ENCODE measurements at places on chromosomes 7 and 10.
A peak's percentile ranks its signal among the peaks of the same experiment; 100 is the strongest.

- peak; percentile 32 for DNase-seq
- no peaks in the 10 kb centered on the region for H3K36me3 ChIP-seq
- no peaks in the 10 kb centered on the region for H3K27me3 ChIP-seq
- peak overlapping the region; percentile 62 for H3K4me3 ChIP-seq
- peak overlapping the region; percentile 94 for H3K27ac ChIP-seq
Measured at GRCh38 chr10:35194906-35195305, 68.3 kb downstream of the CREM start.

- H3K4me1 ChIP-seq: no peaks in the 10 kb centered on the region
- DNase-seq: no peak
- no peaks in the 10 kb centered on the region for H3K36me3 ChIP-seq
Measured at GRCh38 chr7:91266689-91267090, 2.5 kb downstream of the FZD1 start.

DNA sequence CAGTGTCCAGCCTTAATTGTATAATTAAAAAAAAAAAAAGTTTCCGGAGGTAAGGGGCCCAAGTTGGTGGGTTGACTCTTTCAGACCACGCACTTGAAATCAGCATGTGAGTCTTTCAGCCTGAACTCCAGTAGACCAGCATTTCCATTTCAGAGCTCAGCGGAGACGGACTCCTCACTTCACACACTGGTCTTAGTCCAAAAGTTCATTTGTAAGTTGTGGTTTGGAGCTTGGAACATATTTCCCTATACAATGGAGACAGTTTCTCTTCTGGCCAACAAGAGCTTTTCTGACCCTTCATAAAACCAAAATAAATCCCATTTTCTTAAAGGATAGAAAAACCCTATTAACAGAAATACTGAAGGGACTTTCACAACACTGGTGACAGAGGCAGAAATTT is 41.0 kb downstream of the ATXN7L1 start:
- H3K27ac ChIP-seq: no peak overlapping the region
- H3K36me3 ChIP-seq: no peaks in the 10 kb centered on the region
- H3K4me1 ChIP-seq: peaks cover 2% of the 10 kb centered on the region
- H3K27me3 ChIP-seq: no peaks in the 10 kb centered on the region
- DNase-seq: no peak

- DNase-seq: no peak
- no peaks in the 10 kb centered on the region for H3K27me3 ChIP-seq
- no peaks in the 10 kb centered on the region for H3K4me1 ChIP-seq
- no peak overlapping the region for H3K4me3 ChIP-seq
- no peak overlapping the region for H3K27ac ChIP-seq
- no peaks in the 10 kb centered on the region for H3K36me3 ChIP-seq
Measured at GRCh38 chr7:40866601-40867000, 731.8 kb downstream of the SUGCT start.

GRCh38 chr7:158560386-158560785 is 27.2 kb downstream of the PTPRN2 start:
- peaks cover 3% of the 10 kb centered on the region for H3K27me3 ChIP-seq
- H3K4me1 ChIP-seq: no peaks in the 10 kb centered on the region
- no peak overlapping the region for H3K4me3 ChIP-seq
- no peaks in the 10 kb centered on the region for H3K36me3 ChIP-seq
- no peak overlapping the region for H3K27ac ChIP-seq

GRCh38 chr7:158816995-158817394 is 12.3 kb downstream of the ESYT2 start:
- no peak overlapping the region for H3K27ac ChIP-seq
- no peaks in the 10 kb centered on the region for H3K27me3 ChIP-seq
- H3K4me1 ChIP-seq: peaks cover 97% of the 10 kb centered on the region
- H3K36me3 ChIP-seq: no peaks in the 10 kb centered on the region
- DNase-seq: peak; percentile 41
- H3K4me3 ChIP-seq: peak overlapping the region; percentile 16

DNA sequence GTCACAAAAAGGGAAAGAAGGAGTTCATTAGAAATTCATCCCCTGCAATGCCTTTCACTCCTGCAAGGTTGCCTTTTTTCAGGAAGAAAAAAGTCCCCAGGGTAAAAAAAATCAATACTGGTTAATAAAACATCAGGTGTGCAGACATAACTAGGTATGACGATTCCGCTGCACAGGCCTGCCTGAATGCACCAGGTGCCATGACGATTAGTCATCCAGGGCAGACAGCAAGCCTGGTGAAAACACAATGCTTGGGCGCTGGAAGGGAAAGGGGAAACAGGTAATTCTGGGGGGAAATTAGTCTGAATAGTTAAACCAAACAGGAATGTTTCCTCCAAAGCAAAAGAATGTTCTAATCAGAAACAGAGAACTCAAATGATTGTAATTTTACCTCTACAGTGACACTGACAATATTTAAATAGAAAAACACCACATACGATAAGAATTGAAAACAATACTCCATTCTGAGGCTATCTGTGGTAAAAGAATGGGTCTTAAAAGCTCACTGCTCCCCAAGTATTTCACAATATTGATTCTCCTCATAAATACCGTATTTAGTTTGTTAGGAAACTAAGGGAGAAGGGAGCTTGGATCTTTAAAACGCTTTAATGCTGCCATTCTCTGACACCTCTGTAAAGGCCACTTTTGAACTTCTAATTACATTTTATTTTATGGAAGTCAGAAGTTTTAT is 45.2 kb downstream of the VPS41 start:
- no peak for DNase-seq

- no peaks in the 10 kb centered on the region for H3K4me1 ChIP-seq
- H3K36me3 ChIP-seq: no peaks in the 10 kb centered on the region
- no peak overlapping the region for H3K27ac ChIP-seq
- no peaks in the 10 kb centered on the region for H3K27me3 ChIP-seq
- no peak for DNase-seq
Measured at GRCh38 chr7:87427288-87427687, 48.2 kb downstream of the ABCB4 start.

GRCh38 chr7:51121036-51121790 is 195.4 kb downstream of the COBL start:
- H3K27ac ChIP-seq: no peak overlapping the region
- H3K4me1 ChIP-seq: peaks cover 7% of the 10 kb centered on the region
- H3K4me3 ChIP-seq: no peak overlapping the region
- H3K27me3 ChIP-seq: no peaks in the 10 kb centered on the region
- no peaks in the 10 kb centered on the region for H3K36me3 ChIP-seq

DNA sequence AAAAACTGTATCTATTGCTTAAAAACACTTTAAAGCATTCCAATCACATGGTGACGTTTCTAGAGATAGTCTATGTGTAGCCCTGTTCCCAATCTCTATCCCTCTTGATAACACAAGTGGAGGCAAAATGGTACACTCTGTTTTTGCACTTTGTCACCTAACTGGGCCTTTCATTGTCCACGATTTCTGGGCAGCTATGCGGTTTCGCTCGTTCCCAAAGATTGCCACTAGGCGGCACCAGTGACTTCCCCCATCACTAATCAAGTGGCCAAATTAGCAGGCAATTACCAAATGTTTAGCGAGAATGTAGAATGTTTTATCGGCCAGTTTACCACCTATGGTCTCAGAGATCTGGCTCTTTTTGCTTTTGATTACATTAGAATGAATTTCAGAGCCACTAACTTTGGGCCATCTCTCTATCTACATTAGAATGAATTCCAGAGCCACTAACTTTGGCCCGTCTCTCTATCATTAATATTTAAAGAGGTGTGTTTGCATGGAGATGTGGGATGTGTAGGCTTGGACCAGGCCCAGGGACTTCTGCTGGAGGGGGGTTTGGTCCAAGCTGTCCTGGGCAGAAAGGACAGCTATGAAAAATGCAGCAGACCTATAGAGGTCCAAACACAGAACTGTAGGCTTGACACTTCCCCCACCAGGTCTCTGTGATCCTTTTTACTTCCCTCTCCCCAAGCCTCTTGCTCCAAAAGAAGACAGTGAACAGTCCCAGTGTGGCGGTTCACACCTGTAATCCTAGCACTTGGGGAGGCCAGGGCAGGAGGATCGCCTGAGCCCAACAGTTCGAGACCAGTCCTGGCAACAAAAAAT is 90.1 kb downstream of the EPC1 start:
- no peaks in the 10 kb centered on the region for H3K36me3 ChIP-seq
- no peak overlapping the region for H3K4me3 ChIP-seq
- H3K4me1 ChIP-seq: peaks cover 7% of the 10 kb centered on the region
- H3K27ac ChIP-seq: no peak overlapping the region

- H3K27me3 ChIP-seq: no peaks in the 10 kb centered on the region
- no peaks in the 10 kb centered on the region for H3K36me3 ChIP-seq
- no peaks in the 10 kb centered on the region for H3K4me1 ChIP-seq
- DNase-seq: no peak
- no peak overlapping the region for H3K4me3 ChIP-seq
- H3K27ac ChIP-seq: no peak overlapping the region
Measured at GRCh38 chr10:105185161-105185560, 544.1 kb downstream of the SORCS3 start.

- no peak overlapping the region for H3K27ac ChIP-seq
- no peak for DNase-seq
- H3K27me3 ChIP-seq: no peaks in the 10 kb centered on the region
- H3K4me1 ChIP-seq: no peaks in the 10 kb centered on the region
- no peak overlapping the region for H3K4me3 ChIP-seq
Measured at GRCh38 chr7:107631588-107632491, 28.8 kb upstream of the SLC26A4 start.

DNA sequence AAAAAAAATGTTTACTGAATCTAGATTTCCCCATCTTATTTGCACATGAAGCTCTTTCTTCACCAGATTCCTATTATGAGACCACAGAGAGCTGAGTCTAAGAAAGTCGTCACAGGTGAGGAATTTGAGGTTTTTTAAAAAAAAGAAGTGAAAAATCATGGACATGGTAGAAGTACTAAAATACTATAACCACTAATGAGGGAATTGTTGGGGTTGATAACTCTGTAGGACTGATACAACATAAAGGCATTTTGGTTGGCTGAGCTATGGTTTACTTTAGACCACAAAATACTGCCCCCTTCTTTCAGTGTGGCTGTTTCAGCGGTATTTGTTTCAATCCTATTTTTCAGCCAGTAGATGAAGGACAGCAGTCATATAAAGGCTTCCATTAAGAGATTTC is 1111.3 kb downstream of the TYW1 start:
- H3K27ac ChIP-seq: no peak overlapping the region
- H3K27me3 ChIP-seq: no peaks in the 10 kb centered on the region
- no peak overlapping the region for H3K4me3 ChIP-seq

- DNase-seq: no peak
- no peak overlapping the region for H3K4me3 ChIP-seq
- H3K4me1 ChIP-seq: no peaks in the 10 kb centered on the region
- no peaks in the 10 kb centered on the region for H3K36me3 ChIP-seq
Measured at GRCh38 chr7:13949445-13949844, 40.0 kb downstream of the ETV1 start.

- no peak for DNase-seq
- H3K4me1 ChIP-seq: peaks cover 3% of the 10 kb centered on the region
- H3K4me3 ChIP-seq: no peak overlapping the region
- no peaks in the 10 kb centered on the region for H3K36me3 ChIP-seq
Measured at GRCh38 chr10:71211053-71211452, 1.3 kb upstream of the UNC5B start.

GRCh38 chr7:109751241-109751640 is 1181.6 kb downstream of the DNAJB9 start:
- no peak for DNase-seq
- H3K4me1 ChIP-seq: no peaks in the 10 kb centered on the region
- H3K4me3 ChIP-seq: no peak overlapping the region
- no peaks in the 10 kb centered on the region for H3K27me3 ChIP-seq
- H3K36me3 ChIP-seq: no peaks in the 10 kb centered on the region
- H3K27ac ChIP-seq: no peak overlapping the region

DNA sequence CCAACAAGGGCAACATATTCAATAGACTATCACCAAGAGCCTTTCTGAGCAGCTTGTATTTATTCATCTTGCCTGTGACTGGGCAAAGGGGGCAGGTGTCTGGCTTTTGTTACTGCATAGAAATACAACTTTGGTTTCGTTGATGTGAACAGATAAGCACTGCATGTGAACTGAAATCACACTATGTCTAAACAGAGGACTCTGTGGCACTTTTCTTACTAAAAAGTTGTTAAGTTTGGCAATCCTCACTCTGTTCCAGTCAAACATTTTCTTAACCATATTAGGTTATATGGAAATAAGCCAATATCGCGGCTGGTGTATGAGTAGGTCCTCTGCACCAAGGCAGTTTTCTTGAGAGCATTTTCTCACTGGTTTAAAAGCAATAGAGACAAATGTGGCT is 48.5 kb downstream of the CALD1 start:
- H3K4me3 ChIP-seq: no peak overlapping the region
- no peak overlapping the region for H3K27ac ChIP-seq
- no peaks in the 10 kb centered on the region for H3K4me1 ChIP-seq
- DNase-seq: no peak
- no peaks in the 10 kb centered on the region for H3K27me3 ChIP-seq

DNA sequence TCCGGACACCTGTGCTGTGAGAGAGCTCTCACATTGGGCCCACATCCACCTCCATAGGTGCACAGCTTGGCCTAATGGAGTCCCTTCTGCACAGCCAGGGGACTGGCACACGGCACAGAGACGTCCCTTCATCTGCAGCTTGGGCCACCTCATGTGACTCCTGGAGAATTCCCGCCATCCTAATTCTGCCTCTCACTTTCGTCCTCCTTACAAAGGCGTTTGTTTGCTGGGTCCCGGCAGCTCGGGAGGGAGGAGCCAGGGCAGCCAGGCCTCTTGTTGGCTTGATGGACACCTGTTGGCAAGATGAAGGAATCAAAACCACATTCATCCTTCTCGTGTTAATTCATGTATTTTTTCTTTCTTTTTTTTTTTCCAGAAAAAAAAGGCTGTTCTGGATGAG is 30.7 kb upstream of the TTYH3 start:
- no peak overlapping the region for H3K4me3 ChIP-seq
- H3K27me3 ChIP-seq: no peaks in the 10 kb centered on the region
- DNase-seq: no peak
- H3K36me3 ChIP-seq: no peaks in the 10 kb centered on the region
- H3K4me1 ChIP-seq: no peaks in the 10 kb centered on the region

DNA sequence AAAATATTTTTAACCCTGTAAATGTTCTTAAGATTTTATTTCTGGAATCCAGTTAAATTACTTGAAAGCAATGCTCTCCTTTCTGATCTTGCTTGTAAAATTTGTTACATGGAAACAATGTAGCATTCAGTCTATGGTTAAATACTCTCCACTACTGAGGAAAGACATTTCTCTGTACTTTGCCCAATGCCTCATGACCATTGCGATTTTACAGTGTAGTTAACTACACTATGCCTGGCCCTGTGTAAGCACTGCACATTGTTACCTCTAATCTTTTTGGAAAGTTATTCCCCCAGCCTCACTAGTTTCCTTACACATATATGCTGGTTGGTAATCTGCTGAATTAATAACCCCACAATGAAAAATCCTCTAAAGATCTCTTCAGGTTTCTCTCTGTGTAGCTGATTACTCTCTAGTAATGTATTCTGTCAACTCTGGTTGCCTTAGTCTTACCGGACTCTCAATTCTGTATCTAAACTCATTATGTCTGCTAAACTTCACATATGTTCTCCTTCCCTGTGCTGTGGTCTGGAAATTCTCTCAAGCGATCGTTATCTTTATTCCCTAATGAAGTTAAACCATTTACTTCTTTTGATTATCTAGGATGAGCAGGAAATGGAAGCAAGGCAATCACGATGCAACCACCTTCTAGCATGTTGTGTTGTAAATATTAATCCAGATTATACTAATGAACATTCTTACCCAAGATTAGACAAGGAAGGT is 58.7 kb upstream of the TMEM106B start:
- H3K27me3 ChIP-seq: no peaks in the 10 kb centered on the region
- H3K36me3 ChIP-seq: no peaks in the 10 kb centered on the region
- no peak for DNase-seq
- no peak overlapping the region for H3K4me3 ChIP-seq
- no peaks in the 10 kb centered on the region for H3K4me1 ChIP-seq

- H3K27me3 ChIP-seq: no peaks in the 10 kb centered on the region
- H3K27ac ChIP-seq: no peak overlapping the region
- no peaks in the 10 kb centered on the region for H3K4me1 ChIP-seq
- H3K36me3 ChIP-seq: no peaks in the 10 kb centered on the region
- H3K4me3 ChIP-seq: no peak overlapping the region
- DNase-seq: no peak
Measured at GRCh38 chr7:2175091-2175490, 57.7 kb downstream of the MAD1L1 start.
